ENCODE measurements at places on chromosomes 7 and 10. TPM values are rescaled to one million over a fixed set of nuclear protein-coding genes. Genes with fewer than 3 reads are reported as not detected.

Gene MCM10
- 12.5 TPM for polyA plus RNA-seq

Gene PIK3AP1
- polyA plus RNA-seq, result 5.2 TPM

Gene HMX3
- not detected for polyA plus RNA-seq

Gene CCZ1
- 74.0 TPM for polyA plus RNA-seq

Gene ST8SIA6
- 1.1 TPM for polyA plus RNA-seq

Gene AKR1C8
- 0.36 TPM for polyA plus RNA-seq

Gene AIFM2
- 5.1 TPM for polyA plus RNA-seq

Gene GBX1
- 0.19 TPM for polyA plus RNA-seq

Gene CYP2C8
- polyA plus RNA-seq, result 2.5 TPM

Measured in renal cortex interstitium (tissue), 15 donors.